ENCODE measurements at places on chromosomes 5 and 9.

DNA sequence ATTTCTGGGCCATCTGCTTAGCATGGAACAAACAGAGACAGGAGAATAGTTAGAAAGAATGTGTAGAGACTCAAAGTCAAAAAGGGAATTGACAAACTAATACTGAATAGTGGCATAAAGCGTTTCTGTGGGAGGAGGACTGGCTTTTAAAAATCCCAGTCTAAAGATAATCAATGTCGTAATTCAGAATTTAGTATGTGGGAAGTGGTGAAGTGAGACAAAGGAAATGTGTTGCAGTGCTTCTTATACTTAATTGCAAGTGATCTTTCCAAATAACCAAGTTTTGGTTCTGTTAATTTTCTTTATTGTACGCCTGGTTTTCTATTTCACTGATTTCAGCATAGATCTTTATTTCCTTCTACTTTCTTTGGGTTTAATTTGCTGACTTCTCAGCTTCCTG, 133.2 kb downstream of the ENTREP1 start:
- DNase-seq = no peak

DNA sequence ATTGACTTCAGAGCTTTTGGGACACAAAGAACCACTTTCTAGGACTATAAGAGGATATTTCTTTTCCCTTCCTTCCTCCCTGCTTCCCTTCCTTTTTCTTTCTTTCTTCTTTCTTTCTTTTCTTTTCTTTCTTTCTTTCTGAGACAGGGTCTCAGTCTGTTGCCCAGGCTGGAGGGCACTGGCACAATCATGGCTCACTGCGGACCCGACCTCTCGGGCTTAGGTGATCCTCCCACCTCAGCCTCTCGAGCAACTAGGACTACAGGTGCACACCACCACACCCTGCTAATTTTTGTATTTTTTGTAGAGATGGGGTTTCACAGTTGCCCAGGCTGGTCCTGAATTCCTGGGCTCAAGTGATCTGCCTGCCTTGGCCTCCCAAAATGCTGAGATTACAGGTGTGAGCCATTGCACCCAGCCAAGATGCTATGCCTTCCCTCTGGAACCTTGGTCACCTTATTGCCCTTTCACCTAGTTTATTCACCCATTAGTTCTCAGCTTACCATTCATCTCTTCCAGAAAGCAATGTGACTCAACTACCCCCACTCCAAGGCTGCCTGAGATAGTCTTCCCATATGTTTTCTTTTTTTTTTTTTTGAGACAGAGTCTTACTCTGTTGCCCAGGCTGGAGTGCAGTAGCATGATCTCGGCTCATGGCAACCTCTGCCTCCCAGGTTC, 10.1 kb downstream of the PLIN2 start:
- DNase-seq = no peak

DNA sequence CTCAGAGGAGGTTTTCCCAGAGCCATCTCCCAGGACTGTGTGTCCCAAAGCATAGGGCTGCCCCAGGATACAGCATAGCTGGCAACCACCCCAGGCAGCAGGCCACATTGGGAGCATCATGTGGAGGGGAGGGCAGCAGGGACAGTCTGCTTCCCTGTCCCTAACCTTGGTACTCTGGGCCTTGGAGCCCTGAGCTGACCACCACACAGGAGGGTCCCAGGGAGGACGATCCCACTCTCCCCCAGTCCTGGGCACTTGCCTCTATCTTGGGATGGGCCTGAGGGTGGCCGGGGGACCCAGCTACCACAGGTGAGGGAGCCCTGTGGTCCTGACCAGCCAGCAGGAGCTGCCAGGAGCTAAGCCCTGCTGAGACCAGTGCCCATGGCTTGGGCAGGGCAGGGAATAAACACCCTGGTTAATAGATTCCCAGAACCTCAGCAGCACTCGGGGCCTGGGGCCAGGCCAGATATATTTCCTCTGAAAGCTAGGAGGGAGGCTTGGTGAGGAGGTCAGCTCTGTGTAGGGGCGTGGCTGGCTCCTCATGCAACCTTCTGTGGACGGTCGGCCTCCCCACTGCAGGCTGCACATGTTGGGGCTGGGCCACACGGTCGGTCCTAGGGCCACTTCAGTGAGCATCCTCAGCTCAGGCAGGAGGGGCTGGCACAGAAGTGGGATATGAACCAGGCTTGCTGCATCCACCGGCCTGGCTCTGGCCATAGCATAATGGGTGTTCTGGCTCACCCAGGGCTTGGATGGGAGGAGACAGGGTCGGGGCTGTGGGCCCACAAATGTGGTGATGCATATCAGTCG, 4.2 kb downstream of the NINJ1 start:
- DNase-seq = no peak

GRCh38 chr9:94824913-94825610, 98.6 kb downstream of the AOPEP start:
- no peak for DNase-seq

DNA sequence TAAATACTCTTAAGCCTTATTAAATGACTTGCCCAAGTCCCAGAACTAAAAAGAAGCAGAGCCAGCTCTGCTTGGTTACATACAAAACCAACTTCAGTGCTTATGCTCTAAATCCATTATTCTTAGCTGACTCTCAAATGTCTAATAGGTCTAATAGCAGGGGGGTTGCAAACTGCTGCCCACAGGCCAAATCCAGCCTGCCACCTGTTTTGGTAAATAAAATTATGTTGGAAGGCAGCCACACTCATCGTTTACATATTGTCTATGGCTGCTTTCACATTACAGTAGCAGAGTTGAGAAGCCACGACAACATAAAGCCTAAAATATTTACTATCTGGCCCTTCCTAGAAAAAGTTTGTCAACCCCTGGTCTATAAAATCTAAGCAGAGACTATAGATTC, 69.0 kb downstream of the KLHL3 start:
- no peak for DNase-seq

Measured in NCI-H1930 (cell line).